ENCODE measurements at places on chromosomes 7 and 10.

GRCh38 chr7:66731986-66732385, 8.5 kb upstream of the RABGEF1 start:
- DNase-seq, result no peak

GRCh38 chr10:3787816-3788215, 2.8 kb upstream of the KLF6 start:
- DNase-seq, result no peak

- DNase-seq, result no peak
Observed at GRCh38 chr10:60629332-60629731, 148.9 kb upstream of the CDK1 start.

GRCh38 chr7:154627646-154628290, 375.2 kb downstream of the PAXIP1 start:
- DNase-seq, result no peak

- DNase-seq, result no peak
Observed at GRCh38 chr10:51162002-51162401, 87.7 kb downstream of the PRKG1 start.

GRCh38 chr10:43854007-43854406, 205.3 kb upstream of the ZNF32 start:
- DNase-seq, result no peak
